ENCODE measurements at places on chromosomes 16 and 17.

DNA sequence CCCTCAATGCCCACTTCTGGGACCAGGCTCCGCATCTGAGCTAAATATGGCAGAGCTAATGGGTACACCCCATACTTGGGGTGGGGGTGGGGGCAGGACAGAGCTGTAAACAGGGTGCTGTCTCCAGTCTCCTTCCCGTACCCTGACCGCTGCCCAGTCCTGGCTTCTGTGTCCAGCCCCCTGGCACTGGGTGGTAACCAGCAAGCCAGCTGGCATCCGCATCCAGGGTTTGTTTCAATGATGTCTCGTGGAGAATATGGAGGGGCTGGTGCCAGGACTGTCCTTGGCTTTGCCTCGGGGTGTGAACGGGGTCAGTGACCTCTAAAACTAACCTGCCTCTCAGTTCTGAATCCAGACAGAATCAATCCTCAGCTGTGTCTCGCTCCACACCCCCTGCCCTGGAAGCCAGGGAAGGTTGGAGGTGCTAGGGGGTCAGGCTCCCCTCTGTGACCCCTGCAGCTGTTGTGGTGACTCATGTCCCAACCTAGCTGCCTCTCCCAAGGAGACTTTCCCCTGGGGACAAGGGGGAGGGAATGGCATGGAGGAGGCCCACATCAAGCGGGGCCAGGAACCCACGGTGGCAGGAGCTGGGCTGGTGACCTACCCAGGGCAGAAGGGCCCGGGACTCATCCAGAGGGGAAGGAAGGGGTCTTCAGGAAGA is 1.5 kb upstream of the PNMT start:
- no peak for DNase-seq

- no peak for DNase-seq
Measured at GRCh38 chr16:14284371-14284770, 213.3 kb downstream of the MRTFB start.

GRCh38 chr16:66617728-66618127 is 13.2 kb downstream of the CMTM3 start:
- no peak for DNase-seq

- DNase-seq = peak; percentile 70
Measured at GRCh38 chr17:40598619-40599467, 33.6 kb upstream of the CCR7 start.

DNA sequence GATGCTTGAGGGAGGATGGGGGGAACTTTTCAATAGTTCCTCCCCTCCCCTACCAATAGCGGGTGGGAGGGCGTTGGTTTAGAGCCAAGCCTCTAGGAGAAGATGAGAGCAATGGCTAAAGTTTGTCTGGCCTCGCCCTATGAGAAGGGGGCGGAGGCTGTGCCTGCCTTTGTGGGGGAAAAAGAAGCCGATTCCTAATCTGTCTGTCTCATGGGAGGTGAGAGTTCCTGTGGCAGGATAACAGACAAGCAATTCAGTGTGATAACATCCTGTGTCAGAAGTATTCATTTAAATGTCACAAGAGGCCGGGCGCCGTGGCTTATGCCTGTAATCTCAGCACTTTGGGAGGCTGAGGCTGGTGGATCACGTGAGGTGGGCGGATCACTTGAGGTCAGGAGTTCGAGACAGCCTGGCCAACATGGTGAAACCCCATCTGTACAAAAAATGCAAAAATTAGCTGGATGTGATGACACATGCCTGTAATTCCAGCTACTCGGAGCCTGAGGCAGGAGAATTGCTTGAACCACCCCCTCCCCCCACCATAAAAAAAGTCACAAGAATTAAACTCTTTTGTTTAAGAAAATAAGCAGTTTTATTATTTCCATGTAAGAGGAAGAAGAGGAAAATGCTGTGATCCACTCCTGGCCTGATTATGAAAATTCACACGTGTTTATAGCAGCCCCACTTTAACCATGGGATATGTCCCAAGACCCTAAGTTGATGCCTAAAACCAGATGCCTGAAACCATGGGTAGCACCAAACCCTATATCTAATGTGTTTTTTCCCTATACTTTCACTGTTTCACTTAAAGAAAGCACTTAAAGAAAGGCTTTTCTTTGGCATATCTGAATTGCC is 1.7 kb downstream of the SLFN5 start:
- DNase-seq = peak; percentile 96

DNA sequence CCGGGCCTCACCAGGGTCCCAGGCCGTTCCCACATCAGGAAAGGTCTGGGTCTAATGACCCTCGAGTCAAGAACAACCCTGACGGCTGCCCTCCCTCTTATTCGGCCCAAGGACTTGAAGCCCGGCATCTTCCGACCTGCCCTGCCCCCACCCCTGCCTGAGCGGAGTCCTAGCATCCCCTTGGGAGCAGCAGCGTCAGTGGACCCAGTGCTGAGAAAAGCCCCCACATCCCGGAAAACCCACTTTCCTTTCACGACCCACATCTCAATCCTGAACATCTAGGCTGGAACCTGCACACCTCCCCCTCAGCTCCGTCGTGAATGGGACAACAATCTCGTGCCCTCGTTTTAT is 769 bp downstream of the TMEM88 start:
- no peak for DNase-seq

- no peak for DNase-seq
Measured at GRCh38 chr16:4664538-4665418, 28.6 kb upstream of the NUDT16L1 start.

- peak; percentile 68 for DNase-seq
Measured at GRCh38 chr16:89478576-89479221, 11.7 kb downstream of the ANKRD11 start.

DNA sequence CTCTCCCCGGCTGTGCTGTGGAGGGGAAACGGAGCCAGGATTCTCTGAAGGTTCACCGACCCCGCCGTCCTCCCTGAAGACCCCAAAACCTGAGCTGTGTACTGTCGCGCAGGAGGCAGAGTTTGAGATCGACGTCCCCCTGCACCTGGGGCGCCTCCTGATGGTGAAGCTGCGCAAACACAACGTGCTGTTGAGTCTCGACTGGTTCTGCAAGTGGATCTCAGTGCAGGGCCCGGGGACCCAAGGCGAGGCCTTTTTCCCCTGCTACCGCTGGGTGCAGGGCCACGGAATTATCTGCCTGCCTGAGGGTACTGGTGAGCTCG is 62.6 kb upstream of the TEKT1 start:
- no peak for DNase-seq

GRCh38 chr17:74768069-74768762 is 7.9 kb downstream of the NAT9 start:
- peak; percentile 49 for DNase-seq

DNA sequence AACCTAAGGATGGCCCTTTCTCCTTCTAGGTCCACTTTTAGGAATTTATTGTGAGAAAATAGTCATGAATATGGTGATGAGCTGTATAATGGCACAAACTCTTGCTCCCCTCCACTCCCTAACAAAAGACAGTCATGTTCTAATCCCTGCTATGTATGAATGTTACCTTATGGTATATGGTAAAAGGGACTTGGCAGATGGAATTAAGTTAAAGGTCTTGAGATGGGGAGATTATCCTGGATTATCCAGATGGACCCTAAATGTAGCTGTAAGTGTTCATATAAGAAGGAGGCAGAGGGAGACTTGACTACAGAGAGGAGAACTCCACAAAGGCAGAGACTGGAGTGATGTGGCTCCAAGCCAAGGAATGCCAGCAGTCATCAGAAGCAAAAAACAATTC is 296.1 kb downstream of the SOX9 start:
- no peak for DNase-seq

DNA sequence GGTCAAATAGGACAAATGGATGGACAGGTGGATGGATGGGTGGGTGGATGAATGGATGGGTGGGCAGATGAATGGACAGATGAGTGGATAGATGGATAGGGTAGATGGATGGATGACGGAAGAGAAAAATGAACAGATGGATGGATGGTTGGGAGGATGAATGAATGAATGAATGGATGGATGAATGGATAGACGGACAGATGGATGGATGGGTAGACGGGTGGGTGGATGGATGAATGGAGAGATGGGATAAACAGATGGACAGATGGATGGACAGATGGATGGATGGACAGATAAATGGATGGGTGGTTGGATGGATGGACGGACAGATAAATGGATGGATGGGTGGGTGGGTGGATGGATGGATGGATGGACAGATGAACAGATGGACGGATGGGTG is 232.8 kb downstream of the GRIN2A start:
- no peak for DNase-seq

DNA sequence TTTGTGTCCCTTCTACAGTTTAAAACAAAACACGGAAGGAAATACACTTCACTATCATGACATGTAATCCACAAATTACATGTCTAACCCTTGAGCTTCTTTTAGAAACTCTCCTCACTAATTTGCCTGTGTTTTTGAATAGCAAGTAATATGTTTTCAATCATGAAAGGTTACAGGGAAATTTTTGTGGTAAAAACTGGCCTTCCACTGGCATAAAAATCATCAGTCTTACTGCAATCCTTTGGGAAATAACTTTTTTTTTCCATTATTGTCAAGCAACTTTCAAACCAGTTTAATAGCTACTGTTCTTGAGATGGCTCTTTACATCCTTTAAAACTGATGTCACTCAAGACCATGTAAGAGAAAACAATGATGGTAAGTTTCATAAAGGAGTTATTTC is 27.0 kb downstream of the MYO1D start:
- DNase-seq = peak; percentile 13

GRCh38 chr17:19760746-19761145 is 12.6 kb upstream of the ALDH3A1 start:
- DNase-seq = no peak

GRCh38 chr17:39239640-39240314 is 14.0 kb upstream of the STAC2 start:
- DNase-seq = no peak
